ENCODE measurements at places on chromosomes 11 and 22.

GRCh38 chr11:119169282-119169719 is 776 bp downstream of the NLRX1 start:
- peak; percentile 15 for DNase-seq

DNA sequence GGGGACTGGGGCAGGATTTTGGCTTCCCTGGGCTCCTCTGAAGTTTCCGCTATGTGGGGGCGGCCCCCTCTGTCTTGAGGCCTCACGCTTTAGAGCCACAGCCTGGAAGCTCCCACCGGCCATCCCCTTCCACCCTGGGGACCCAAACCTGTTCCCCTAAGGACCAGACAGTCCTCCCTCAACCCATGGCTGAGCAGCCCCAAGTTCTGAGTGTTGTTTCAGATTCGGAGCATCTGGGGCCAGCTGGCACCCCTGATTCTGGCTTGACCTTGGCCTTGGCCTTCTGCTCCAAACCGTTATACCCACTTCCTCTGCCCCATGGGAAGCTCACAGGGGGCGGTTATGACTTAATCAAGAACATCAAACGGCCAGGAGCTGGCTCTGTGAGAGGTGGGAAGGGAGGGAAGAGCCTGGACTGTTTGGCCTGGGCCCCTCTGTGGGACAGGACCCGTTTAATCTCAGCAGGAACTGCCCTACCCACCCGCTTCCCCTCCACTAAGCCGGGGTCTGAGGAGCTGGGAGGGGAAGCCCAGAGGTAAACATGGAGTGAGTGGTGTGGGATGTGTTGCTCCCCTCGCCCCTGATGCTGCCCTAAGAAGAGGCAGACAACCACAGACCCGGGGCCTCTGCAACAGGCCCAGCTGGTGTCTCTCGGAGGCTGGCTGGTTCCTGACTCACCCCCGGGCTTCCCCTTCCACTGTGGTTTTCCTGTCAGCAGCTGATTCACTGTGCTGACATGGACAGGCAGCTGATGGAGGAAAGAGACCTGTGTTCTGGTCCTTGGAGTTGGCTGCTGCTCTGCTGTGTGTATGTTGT is 3.4 kb downstream of the CD82 start:
- peak; percentile 95 for DNase-seq

DNA sequence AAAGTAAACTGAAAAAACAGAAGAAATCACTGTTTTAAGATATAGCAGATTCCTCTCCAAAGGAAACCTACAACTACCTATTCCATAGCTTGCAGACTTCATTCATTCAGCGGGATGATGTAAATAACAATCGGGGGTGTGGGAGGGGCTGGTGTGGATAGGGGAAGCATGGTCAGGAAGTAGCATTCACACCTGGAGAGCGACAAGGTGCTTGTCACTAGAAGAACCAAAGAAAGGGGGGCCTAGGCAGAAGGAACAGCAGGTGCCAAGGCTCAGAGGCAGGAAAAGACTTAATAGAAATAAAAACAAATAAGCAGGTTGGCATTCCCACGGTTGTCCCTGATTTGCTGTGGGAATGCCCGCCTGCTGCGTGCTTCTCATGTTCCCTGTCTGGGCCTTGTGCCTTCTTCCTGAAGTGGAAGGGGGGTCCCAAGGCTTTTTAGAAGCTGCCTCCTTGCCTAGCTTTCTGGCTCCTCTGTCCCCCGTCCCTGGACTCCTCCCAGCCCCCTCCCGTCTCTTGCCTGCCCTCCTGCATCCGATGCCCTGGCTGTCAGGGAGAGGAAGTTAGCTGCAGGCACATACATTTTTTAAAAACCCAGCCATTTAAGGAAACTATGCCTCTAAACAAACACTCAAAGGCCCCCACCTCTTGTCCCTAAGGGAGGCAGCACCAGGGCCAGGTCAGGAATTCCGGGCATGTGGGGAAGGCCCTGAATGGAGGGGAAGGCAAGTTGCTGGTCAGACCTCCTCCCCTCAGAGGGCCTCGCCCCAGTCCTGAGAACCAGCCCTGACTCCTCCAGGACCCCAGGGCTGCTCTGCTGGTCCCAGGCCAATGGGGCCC is 54.7 kb upstream of the PRDM11 start:
- DNase-seq = no peak

DNA sequence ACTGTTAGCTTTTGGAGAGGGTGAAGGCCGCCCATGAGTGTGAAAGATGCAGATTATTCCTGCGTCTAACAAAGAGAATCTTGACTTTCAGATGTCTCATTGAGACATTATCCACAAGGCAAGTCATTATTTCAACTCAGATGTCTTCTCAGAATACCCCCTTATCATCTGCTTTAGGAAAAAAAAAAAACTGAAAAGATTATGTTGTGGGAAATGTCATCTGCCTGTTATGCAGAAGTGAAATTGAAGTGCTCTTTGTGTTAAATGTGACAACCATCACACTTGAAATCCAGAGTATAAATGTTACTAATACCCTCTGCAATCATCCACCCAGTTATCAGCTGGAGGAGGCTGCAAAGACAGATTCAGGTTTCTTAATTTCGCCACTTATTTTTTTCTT is 239.6 kb downstream of the LARGE1 start:
- no peak for DNase-seq

GRCh38 chr11:27228906-27229290 is 134.1 kb downstream of the CCDC34 start:
- DNase-seq = no peak
